Left forelimb (tissue), 1 donor: ENCODE measurements at places on chromosomes 3 and 15.

DNA sequence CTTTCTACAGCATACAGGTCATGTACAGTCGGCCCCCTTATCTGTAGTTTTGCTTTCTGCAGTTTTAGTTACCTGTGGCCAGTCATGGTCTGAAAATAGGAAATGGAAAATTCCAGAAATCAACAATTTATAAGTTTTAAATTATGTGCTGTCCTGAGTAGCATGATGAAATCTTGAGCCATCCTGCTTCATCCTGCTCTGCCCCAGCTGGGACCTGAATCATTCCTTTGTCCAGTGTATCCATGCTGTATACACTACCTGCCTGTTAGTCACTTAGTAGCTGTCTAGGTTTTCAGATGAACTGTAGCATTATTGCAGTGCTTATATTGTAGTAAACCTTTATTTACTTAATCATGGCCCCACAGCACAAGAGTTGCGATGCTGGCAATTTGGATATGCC lies 44.8 kb downstream of the AP4E1 start:
- DNase-seq, result no peak

GRCh38 chr3:47010111-47010712 lies 30.7 kb downstream of the NBEAL2 start:
- DNase-seq, result peak; percentile 60

DNA sequence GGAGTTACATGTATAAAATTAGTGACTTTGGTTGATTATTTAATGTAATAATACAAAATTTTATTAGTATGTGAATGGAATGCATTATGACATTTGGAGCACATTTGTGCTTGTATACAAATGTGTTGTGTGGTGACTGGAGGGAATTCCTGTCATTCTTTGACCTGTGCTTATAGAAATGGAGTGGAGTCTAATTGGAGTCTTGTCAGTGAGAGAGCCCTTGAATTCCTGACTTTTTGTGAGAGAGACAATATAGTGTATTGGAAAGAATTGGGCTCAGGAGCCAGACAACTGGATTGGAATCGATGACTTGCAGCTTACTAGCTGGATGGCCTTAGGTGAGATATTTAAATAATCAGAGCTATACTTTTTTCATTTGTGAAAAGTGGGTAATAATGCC lies 9.4 kb downstream of the TCF12 start:
- DNase-seq, result no peak

DNA sequence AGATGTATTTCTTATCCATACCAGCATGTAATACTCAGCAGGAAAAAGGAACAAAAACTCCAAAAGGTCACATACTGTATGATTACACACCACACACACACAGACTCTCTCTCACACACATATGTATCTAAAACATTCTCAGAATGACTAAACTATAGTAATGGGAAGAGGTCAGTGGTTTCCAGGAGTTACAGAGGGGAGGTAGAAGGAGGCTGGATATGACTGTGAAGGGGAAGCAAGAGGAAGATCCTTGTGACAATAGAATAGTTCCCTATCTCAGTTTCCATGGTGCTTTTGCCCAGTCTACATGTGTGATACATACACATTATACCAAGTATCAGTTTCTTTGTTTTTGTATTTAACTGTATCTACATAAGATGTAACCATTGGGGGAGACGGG lies 190.1 kb downstream of the IL5RA start:
- DNase-seq, result no peak

DNA sequence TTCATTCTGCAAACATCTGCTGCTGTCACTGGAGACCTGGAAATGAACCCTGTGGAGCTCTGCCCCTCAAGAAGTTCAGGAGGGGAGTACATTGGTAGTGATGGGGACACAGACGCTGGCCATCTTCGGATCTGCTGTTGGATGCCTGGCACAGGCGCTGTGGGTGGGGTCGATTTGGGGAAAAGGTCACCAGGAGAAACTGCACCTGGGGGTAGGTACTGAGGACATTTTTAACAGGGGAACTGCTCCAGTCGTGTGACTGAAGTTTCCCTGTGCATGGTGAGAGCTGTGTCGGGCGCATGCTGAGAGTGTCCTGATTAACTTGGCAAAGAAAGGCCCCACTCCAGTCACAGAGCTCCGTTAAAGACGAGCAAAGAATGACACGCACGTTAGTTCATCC lies 3.4 kb downstream of the UROC1 start:
- DNase-seq, result no peak

DNA sequence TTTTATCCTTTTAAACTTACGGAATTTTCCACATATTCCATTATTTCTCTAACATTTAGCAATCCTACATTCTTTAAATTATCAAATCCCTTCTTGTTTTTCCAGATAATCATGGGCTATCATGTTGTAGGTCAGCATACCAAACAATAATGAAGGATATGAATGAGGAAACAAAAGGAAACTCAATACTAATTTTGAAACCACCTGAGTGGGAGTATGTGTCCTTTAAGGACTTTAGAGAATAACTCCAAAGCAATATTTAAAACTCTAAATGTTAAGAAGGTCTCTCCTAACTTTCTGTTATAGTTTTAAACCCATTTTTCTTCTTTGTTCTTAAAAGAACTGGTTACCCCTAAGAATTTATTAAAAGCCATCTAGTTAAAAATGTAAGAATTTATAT lies 43.0 kb downstream of the TP53BP1 start:
- DNase-seq, result no peak

GRCh38 chr3:58719684-58720083 lies 53.1 kb upstream of the FAM3D start:
- no peak for DNase-seq

DNA sequence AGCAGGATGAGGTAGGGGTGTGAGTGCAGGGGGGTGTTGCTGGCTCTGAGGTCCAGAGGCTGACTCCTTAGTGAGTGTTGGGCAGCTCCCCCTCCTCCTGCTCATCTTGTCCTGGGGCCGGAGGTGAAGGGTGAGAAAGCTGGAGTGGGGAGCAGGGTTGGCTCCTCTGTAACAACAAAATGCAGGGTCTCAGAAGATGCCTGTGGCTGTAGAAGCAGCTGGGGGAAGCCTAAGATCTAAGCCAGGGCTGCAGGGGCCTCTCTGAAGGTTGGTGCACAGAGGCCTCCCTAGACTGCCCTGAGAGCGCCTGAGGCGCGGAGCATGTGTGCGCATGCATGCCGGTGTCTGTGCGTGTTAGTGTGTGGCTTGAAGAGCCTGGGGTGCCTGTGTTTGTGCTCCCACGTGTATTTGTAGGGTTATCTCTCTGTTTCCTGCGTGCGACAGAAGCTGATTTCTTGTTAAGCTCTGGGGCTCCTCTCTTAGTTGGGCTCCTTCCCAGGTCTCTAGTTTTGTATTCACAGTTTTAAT lies 5.3 kb upstream of the HDAC11 start:
- no peak for DNase-seq

- DNase-seq, result no peak
Observed at GRCh38 chr3:36907911-36908646, 36.8 kb downstream of the TRANK1 start.

DNA sequence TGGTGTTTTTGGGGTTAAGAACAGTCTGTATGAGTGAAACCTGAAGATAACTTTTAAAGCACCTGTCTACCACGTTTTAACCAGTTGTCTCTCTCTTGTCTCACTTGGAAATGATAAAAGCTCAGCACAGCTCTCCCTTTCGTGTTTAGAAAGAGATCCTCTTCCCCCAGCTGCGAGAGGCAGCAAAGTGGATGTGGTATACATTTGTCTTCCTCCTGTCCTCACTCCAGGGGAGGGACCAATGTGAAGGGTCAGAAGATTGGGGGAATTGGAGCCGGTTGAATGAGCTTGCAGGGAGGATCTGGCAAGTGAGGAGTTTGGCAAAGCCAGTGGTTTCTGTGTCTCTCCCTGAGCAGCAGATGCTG lies 14.6 kb downstream of the SMAD6 start:
- no peak for DNase-seq

GRCh38 chr3:5160940-5161858 lies 26.3 kb upstream of the EDEM1 start:
- DNase-seq, result no peak

DNA sequence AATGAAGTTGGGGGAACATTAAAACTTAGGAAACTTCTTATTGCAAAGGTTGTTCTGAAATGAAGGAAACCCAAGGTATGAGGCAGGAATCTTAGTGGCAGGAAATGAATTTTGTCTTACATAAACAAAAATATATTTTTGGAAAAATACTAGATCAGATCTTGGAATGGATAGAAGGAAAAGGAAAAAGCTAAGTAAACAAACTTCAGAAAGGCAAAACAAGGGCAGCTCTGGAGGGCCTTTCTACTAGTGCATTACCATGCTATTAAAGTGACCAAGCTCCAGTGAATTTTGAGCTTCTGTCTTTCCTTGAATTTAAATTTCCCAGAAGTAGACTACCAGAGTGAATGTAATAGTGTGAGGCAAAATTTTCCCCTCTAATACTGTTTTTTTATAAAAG lies 13.6 kb downstream of the ARL6 start:
- no peak for DNase-seq

DNA sequence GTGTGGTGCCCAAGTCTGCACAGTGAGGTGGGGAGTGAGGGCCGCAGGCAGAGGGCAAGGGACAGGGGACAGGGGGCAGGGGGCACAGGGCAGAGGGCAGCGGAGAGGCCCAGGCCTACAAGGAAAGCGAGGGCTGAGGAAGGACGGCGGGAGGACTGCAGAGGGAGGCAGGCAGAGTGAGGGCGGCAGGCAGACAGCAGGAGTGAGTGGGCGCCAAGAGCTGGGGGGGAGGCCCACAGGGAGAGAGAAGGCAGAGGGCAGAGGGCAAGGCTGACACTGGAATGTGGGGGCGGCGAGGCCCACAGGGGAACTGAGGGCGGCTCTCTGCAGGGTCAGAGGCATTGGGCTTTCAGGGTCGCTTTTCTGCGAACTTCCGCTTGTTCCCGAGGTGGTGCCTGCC lies 267.8 kb upstream of the NDN start:
- no peak for DNase-seq

DNA sequence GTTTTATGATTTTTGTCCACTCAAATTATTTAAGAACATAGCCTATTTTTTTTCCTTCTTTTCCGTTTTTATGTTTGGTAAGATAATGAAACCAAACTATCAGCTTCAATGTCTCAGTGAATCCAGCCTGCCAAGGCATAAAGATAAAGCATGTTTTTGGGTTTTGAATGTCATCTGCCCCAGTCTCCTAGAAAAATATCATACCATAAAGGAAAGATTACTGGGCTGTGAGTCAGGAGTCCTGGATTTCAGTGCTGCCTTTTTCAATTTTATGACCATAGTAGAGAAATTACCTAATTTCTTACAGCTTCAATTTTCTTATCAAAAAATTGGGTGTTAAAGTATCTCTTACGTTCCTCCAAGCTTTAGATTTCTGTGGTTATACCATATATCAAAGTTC lies 87.5 kb downstream of the GAP43 start:
- no peak for DNase-seq

DNA sequence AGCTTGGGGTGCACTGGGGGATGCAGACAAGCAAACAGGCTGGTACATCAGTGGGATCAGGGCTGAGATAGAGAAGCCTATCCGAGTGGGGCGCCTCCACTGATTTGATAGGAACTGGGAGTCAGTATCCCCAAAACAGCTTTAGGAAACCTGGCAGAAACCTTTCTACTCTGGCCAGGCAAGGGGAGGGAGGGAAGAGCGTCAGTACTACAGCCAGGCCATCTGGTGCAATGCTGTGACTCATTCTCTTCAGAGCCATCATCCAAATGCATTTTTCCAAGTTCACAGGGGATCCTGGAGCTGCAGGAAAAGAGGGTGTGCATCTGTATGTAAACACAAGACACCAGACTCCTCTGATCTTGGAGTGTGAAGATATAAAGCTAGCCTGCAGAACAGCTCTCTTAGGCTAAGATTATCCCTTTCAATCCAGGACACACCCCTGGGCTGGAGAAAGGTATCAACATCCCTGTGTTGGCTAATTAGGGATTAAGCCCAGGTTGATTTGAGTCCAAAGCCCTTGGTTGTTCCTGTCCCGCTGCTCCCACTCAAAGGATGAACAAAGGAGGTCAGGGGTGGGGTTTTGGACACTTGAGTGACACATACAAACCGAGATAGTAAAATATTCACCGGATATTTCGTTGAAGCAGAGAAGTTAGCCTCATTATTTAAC lies 9.3 kb downstream of the GALNT15 start:
- DNase-seq, result peak; percentile 53

DNA sequence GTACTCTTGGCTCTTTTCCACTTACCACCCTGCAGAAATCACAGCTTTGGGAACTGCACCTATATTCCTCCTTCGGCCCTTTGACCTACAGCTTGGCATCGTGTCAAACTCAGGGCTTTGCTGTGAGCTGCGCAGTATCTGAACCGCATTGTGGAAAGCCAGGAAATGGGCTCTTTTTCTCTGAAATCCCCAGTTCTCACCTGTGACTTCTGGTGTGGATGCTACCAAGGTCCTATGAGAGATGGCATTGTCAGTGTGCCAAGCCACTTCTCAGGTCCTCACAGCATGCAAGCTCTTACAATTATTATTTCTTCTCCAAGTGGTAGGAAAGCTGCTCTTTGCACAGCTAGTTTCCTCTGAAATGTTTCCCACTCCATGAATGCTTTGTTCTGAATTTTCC lies 450.6 kb upstream of the TBL1XR1 start:
- DNase-seq, result no peak

- peak; percentile 36 for DNase-seq
Observed at GRCh38 chr15:99480016-99480810, 85.6 kb upstream of the MEF2A start.
